ENCODE measurements at places on chromosomes 12 and 14. TPM values are rescaled to one million over a fixed set of nuclear protein-coding genes. Genes with fewer than 3 reads are reported as not detected.

Gene TMEM233
- not detected for total RNA-seq

DNA sequence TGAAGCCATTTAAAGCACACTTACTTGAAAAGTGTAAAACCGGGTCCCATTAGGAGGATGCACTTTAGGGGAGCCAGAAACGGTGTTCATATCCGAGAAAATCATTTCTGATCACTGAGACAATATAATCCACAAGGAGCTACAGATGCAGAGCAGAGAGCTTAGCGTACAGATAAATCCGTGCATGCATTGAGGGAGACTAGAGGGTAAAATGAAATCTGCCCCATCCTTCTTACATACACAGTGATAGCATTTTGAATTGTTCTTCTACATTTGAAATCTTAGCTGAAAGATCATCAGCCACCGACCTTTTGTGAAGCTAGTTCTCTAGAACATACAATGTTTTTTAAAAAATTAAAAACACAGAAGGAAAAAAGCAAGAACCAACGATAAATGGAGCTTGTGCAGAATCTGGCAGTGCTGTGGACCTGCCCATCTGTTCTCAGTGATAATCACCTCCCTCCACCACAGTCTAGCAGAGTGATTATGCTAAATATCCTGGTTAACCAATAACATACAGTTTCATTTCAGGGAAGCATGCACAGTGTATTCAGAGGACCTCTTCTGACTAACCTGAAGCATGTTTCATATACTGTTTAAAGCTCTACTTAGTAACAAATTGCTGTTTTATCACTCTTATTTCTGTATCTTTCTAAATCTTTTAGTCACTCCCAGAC is 161.1 kb downstream of the PPFIA2 start:
- no peaks in the 10 kb centered on the region for H3K4me1 ChIP-seq
- H3K36me3 ChIP-seq: no peaks in the 10 kb centered on the region
- no peak for DNase-seq
- no peak overlapping the region for H3K27ac ChIP-seq
- H3K27me3 ChIP-seq: no peaks in the 10 kb centered on the region

GRCh38 chr14:76776428-76777251 is 15.4 kb downstream of the VASH1 start:
- DNase-seq: no peak
- H3K36me3 ChIP-seq: no peaks in the 10 kb centered on the region
- no peak overlapping the region for H3K27ac ChIP-seq
- no peaks in the 10 kb centered on the region for H3K4me1 ChIP-seq
- no peak overlapping the region for H3K4me3 ChIP-seq

- no peaks in the 10 kb centered on the region for H3K27me3 ChIP-seq
- no peak overlapping the region for H3K4me3 ChIP-seq
- DNase-seq: no peak
These were observed 11.3 kb downstream of the GNPTAB start for GRCh38 chr12:101819467-101819866.

DNA sequence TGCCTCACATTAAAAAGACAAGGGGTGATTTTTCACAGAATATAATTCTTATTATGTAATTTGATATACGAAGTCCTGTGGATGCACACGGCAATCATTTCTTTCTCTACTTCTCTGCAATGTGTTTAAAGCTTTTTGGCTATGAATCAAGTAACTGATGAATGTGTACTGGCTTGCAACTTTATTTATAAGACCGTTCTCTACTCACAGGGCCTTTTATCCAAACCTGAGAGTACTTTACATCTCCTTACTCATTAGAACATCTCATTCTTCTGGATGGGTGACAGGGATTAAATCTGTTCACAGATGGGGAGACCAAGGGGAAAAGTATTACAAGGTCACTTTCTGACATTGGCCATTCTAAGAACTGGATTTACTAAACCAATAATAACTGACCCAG is 215.8 kb upstream of the DIO2 start:
- H3K36me3 ChIP-seq: no peaks in the 10 kb centered on the region
- DNase-seq: no peak
- H3K4me3 ChIP-seq: no peak overlapping the region
- no peak overlapping the region for H3K27ac ChIP-seq

DNA sequence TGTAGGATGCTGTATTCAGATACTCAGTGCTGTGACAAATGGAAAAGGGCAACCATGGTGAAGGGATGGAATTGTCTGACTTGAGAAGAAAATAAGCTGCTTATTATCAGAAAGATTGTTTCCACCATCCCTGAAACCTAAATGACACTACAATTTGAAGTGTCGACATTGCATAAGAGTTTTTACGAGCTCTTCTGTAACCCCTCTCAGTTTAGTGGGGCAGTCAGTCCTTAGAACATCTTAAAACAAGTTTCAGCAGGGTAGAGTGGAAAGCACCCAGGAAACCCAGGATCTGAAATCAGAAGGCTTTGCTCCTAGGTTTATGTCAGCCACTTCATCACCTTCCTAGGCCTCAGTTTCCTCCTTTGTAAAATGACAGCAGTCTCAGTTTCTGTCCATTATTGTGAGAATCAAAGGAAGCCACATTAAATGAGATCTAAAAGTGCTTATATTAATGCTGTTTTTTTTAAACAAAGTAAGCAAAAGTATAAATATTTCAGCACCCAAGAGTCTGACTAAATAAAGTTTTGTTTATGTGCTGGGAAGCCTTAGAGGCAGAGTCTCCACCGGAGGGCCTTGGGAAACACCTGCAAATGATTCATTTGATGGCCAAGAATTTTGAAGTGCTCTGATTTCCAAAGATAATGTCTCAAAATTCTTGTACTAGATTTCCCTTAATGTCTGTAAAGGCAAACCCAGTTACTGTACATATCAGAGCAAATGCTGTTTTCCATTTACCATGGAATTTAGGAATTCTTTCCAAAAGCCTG is 1.8 kb downstream of the IFT43 start:
- H3K27me3 ChIP-seq: no peaks in the 10 kb centered on the region
- DNase-seq: no peak
- H3K4me3 ChIP-seq: no peak overlapping the region

- H3K27me3 ChIP-seq: no peaks in the 10 kb centered on the region
- DNase-seq: no peak
- H3K4me3 ChIP-seq: no peak overlapping the region
- H3K27ac ChIP-seq: no peak overlapping the region
- no peaks in the 10 kb centered on the region for H3K4me1 ChIP-seq
These were observed 56.9 kb downstream of the OTX2 start for GRCh38 chr14:56753396-56753795.

Gene GSKIP
- total RNA-seq: 11.1 TPM

DNA sequence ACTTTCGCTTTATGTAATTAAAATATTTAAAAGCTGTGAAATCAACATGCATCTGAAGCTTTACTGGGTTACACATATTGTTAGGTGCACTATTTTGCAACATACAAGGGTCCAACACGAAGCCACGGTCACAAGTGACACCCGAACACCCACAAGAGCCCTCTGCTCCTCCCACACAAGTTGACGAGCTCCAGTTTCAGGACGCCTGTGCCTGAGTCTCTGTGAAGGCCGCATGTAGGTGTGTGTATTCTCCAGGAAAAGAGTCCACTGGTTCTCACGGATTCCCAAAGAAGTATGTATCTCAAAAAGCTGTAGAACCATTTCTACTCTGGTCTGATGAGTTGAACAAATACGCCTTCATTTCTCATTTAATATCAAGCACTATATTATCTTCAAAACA is 12.0 kb downstream of the SLC15A4 start:
- H3K36me3 ChIP-seq: peaks cover 10% of the 10 kb centered on the region
- no peak overlapping the region for H3K4me3 ChIP-seq
- no peaks in the 10 kb centered on the region for H3K27me3 ChIP-seq
- no peaks in the 10 kb centered on the region for H3K4me1 ChIP-seq
- H3K27ac ChIP-seq: no peak overlapping the region
- no peak for DNase-seq

Gene ASCL1
- not detected for total RNA-seq

DNA sequence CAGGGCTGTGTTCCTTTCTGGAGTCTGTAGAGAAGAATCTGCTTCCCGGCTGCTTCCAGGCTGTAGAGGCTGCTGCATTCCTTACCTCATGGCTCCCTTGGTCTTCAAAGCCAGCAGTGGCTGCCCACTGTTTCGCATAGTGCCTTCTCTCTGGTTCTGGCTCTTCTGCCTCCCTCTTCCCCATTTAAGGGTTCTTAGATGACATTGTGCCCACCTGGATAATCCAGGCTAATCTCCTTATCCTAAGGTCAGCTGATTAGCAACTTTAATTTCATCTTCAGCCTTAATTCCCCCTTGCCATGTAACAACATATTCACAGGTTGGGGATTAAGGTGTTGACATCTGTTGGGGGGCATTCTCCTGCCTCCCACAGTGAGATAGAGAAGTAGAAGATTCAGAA is 208.6 kb upstream of the TMTC1 start:
- no peaks in the 10 kb centered on the region for H3K27me3 ChIP-seq
- no peaks in the 10 kb centered on the region for H3K4me1 ChIP-seq
- DNase-seq: no peak
- no peak overlapping the region for H3K4me3 ChIP-seq
- H3K27ac ChIP-seq: no peak overlapping the region
- H3K36me3 ChIP-seq: no peaks in the 10 kb centered on the region

- H3K36me3 ChIP-seq: no peaks in the 10 kb centered on the region
- 0 out of 2 replicates have a peak, but pooled peaks cover 3% of the 10 kb centered on the region for H3K4me1 ChIP-seq
- no peak overlapping the region for H3K4me3 ChIP-seq
- no peak overlapping the region for H3K27ac ChIP-seq
- DNase-seq: no peak
These were observed 38.5 kb downstream of the PPP2R5E start for GRCh38 chr14:63504648-63505047.

Gene KRT72
- total RNA-seq: not detected

DNA sequence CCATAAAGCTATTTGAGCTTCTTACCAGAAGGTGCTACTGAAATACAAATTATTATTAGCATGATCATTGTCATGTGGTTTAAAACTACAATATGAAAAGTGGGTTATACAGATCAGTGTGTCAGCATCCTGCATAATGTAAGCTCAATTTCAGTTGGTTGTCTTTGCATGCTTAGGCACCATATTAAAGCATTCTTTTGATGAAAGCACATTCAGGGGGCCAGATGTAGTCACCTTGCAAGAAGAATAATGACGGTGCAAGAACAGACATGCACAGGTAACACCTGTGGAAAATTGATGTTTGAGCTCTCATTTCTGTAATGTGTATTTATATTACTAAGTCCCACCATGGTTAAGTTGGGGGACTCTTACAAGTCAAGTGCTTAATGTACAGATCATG is 123.9 kb downstream of the PAX9 start:
- H3K36me3 ChIP-seq: no peaks in the 10 kb centered on the region
- no peaks in the 10 kb centered on the region for H3K4me1 ChIP-seq
- H3K4me3 ChIP-seq: no peak overlapping the region
- no peaks in the 10 kb centered on the region for H3K27me3 ChIP-seq

Gene GXYLT1
- total RNA-seq: 17.4 TPM

Gene OTX2
- not detected for total RNA-seq
